ENCODE measurements at places on chromosomes 16 and 17.
A peak's percentile ranks its signal among the peaks of the same experiment; 100 is the strongest.

DNA sequence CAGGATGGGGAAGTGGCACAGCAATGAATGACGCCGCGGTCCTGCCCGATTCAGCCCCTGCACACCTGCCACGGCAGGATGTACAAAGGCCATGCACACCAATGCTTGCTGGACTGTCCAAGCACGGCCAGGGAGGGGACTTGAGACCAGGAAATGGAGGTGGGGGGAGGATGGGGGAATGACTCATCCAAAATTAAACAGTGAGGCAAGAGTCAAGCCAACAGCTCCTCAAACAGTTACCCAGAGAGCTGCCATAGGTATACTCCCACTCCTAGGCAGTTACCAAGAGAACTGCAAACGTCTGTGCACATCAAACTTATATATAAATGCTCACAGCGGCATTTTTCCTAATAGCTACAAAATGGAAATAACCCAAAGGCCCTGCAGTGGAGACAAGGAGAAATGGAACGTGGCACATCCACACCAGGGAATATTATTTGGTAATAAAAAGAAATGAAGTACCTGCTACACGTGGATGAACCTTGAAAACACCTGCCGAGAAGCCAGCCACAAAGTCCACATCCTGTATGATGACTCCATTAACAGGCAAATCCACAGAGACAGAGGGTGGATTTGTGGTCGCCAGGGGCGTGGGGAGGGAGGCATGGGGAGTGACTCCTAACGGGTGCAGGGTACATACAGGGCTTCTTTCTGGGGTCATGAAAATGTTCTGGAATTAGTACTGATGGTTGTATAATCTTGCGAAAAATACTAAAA lies 54.1 kb downstream of the VAC14 start:
- no peak for DNase-seq

- DNase-seq, result no peak
These were observed 613 bp downstream of the ECI1 start for GRCh38 chr16:2250652-2251295.

DNA sequence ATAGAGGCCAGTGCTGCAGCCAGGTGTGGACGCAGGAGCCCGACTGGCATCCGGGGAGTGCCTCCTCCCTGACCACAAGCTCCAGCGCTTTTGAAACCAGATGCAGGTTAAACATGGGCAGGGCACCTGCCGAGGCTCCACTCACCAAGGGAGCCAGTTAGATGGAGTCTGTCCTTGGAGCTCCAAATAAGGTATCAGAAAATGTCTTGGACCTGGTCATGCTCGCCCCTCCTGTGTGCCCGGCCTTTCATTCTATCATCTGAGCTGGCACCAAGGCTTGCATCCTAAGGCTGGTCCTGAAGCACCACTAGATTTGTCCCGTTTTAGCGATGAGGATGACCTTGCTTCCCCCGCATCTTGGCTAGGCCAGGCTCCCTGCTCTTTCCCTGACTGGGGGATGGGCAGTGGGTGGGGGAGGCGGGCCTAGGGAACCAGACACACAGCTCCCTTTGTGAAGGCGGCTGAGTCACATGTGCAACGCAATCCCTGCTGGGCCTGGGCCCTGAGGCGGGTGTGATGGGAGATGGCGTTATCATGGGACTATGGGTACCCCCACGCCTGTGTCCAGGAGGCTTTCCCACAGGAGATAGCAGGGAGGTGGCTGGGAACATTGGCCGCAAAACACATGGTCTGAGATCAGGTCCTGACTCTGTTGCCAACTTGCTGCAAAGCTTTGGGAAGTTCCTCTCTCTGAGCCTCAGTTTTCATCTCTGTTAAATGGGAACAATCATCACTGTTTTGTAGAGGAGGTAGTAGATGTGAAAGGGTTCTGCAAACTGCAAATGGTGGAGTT lies 5.0 kb upstream of the ADGRG1 start:
- no peak for DNase-seq

GRCh38 chr16:26078716-26079355 lies 387.1 kb downstream of the HS3ST4 start:
- DNase-seq, result no peak

- no peak for DNase-seq
These were observed 24.4 kb downstream of the YWHAE start for GRCh38 chr17:1375615-1376014.

GRCh38 chr17:40530531-40530994 lies 29.1 kb upstream of the TNS4 start:
- DNase-seq, result no peak

DNA sequence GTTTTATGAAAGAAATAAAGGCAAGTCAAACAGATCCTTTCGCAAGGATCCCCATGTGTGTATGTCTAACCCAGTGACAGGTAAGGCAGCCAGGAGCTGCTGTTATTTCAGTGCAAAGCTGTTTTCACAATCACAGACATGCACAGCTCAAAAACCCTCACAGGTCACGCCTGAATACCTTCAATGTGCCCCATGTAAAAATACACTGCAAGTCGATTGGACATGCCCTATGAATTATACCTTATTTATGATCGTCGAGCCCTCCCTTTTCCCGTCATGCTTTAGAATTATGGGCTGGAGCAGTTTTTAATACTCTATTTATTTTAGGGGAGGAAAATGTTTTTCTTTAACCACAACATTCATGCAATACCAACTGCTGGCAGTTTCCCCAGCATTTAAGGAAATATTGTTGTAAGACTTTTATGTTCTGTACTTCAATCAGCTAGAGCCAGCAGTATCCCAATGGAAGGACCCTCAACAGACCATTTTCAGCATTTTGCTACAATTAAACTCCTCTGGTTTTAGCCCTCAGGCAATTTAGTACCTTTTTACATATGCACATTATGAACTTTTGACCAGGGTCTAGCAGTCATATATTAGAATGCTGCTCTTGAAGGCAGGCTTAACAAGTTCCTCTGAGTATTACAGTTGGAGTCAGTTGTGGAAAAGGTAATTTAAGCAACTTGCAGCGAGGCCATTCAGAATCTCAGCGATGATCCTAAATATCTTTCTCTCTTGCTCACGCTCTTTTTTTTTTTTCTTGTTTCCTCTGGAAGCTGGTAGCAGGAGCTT lies 362.2 kb downstream of the WWOX start:
- no peak for DNase-seq

DNA sequence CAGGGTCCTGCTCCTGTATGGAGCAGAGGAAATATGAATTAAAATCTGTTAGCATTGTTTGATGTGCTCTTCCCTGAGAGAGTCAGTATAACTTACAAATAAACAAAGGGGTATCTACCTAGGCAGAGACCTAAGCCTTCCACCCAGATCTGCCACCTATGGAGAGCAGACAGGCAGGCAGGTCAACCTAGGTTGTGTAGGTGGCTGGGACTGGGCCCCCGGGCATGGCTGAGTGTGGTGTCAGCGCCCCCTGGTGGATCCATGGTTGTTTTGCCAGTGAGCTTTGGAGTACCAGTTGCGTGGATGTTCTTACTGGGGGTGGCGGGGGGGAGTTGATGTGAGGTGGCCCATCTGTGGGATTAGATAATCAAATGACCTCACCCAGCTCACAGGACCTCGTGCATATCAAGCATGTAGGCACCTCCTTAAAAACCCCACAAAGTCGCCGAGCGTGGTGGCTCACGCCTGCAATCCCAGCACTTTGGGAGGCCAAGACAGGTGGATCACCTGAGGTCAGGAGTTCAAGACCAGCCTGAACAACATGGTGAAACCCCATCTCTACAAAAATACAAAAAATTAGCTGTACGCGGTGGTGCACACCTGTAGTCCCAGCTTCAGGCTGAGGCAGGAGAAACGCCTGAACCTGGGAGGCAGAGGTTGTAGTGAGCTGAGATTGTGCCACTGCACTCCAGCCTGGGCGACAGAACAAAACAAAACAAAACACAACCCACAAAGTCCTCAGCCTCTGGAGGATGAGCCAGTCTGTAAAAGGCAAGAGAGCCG lies 17.6 kb downstream of the DUS2 start:
- peak; percentile 68 for DNase-seq

Measured in NK-92 treated with Interleukin-12 subunit alpha and Interleukin-12 subunit beta, amount 100 ng/mL, for 24 hours (cell line).